M059J (cell line): ENCODE measurements at places on chromosomes 4 and X.

DNA sequence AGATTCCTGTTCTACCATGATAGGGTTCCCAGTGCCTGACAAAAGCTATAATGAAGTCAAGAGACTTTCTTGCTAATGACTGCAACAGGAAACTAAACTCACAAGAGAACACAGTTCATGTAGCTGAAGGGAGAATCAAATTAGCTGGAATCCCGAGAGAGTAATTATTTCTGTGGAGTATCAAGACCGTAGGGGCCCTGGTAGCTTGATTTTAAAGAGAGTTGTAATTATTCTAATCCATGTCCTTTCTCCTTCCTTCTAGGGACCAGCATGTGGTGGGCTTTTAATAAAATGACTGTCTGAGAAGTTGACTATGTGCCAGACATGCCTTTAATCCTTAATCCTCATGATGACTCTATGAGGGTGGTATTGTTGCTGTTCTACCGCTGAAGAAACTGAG, 1.7 kb upstream of the TRPC5OS start:
- no peak for DNase-seq

GRCh38 chr4:121712001-121712651, 15.3 kb upstream of the ANXA5 start:
- DNase-seq = no peak

- DNase-seq = no peak
Measured at GRCh38 chrX:130228871-130229270, 39.8 kb downstream of the ZNF280C start.

DNA sequence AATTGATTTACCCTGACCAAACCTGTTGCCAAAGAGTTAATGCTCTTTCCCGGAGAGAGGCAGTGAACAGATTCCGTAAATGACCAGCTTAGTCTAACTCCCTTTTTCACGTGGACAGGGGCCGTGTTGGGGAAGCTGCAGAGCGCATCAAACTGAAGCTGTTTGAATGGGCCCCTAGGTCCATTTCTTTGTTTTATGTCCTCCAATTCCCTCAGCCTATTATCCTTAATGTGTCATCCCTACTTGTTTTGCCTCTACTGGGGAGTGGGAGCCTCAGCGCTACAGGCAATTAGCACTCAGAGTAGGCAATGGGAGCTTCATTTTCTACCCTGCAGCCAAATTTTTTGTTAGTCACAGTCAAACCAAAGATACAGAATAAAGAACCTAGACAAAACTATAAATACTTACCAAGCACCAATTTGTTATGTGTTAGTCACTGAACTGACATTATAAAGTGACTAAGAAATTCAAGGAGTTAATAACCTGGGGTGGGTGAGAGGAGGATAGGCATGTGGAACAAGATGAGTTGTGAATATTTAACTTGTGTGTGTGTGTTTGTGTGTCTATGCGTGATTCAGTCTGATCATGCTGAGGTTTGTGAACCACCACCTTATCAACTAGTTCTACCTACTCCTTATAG, 417.4 kb downstream of the PACRGL start:
- peak; percentile 79 for DNase-seq

GRCh38 chr4:6576512-6576911, 1.5 kb downstream of the MAN2B2 start:
- no peak for DNase-seq

DNA sequence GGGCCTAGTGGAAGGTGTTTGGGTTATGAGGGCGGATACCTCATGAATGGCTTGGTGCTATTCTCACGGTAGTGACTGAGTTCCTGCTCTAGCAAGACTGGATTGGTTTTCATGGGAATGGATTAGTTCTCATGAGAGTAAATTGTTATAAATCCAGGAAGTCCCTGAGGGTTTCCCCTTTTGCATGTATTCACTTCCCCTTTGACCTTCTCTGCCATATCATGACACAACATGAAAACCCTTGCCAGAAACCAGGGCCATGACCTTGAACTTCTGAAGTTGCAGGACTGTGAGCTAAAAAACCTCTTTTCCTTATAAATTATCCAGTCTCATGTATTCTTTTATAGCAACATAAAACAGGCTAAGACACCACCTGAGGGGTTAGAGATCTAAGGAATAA, 529.7 kb upstream of the RPS6KA3 start:
- no peak for DNase-seq

GRCh38 chr4:148060264-148061140, 328.6 kb downstream of the ARHGAP10 start:
- no peak for DNase-seq

- DNase-seq = no peak
Measured at GRCh38 chr4:45183905-45184304, 457.5 kb upstream of the GNPDA2 start.

DNA sequence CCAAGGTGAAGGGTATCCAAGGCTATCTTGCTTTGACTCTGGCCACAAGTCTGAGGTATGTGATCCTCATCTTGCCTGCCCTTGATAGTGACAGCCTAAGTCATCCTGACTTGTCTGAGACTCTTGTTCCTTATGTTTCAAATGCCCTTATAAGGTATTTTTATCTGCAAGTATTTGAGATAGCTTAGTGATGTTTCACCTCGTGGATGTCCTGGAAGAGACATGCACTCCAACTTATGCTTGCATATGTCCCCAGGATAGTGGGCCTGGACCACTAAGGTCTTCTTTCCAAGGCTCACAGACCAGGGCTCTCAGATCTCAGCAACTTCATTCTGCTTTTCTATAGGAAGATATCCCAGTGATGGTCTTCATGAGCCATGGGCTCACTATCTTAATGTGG, 120.5 kb upstream of the WDR1 start:
- DNase-seq = no peak

GRCh38 chr4:105572296-105572695, 19.9 kb downstream of the ARHGEF38 start:
- DNase-seq = no peak

DNA sequence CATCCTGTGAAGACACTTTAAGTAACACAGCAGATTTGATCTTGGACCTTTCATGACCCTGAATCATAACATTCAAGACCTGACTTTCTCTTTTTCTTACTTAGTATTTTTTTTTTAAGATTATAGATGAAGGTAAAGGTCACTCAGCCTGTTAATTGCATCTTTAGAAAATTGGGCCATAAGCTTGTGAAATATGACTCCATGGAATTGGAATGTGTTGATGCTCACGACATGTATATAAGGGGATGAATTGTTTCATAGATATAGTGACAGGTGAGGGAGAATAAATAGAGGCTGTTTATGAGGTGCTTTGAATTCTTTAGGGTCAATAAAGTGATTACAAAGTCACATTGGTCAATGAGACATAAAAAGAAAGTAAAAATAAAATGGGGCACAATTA, 27.7 kb upstream of the HS3ST1 start:
- no peak for DNase-seq

GRCh38 chr4:154854362-154854761, 73.3 kb downstream of the RBM46 start:
- peak; percentile 7 for DNase-seq

DNA sequence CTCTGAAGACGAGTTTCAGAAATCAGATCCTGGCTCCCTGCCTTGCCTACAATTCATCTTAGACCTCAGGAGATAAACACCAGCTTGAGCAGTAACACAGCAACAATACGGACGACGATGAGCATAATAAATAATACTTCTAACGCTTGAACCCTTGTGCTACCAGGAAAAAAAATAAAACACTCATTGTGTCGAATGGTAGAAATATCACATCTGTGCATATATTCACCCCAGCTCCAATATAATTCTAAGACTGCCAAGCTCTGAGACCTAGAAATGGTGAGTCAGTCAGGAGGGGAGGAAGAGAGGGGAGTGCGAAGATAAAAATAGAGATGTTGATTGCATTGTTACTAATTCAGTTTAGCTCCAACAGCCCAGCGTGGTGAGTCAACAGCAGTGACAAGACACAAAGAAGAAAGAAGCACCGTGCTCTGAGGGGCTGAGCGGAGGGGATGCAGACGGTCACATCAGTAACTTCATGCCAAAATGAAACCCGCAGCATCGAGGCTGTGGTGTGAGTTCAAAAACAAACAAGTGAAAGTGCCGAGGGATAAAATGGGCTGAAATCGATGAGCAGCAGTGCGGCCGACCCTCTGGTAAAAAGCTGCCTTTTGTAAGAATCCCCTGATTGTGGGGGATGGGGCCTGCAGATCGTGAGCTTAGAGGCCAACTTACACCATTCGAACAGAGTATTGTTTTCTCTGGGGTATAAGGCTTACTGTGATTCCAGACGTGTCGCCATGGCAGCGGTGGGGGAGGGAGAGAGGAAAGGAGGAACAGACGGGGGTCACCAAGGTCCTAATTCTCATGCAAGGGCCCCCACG, 150.4 kb downstream of the MGST2 start:
- DNase-seq = peak; percentile 77

DNA sequence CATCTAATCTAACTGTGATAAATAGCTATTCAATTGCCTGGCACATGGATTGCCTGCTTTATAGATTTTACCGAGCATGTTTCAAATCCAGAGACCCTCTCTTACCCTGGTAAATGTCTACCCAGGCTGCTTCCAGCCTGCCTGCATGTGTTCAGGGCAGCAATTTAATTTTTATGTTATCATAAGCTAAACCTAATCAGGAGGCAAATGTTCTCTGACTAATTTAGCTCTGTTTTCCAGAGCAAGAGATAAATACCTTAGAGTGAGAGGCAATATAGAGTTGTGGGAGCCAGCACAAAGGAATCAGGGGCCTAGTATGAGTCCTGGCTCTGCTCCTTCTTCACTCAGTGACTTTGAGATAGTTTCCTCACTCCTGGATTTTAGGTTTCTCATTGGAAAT, 37.7 kb downstream of the PARM1 start:
- no peak for DNase-seq

DNA sequence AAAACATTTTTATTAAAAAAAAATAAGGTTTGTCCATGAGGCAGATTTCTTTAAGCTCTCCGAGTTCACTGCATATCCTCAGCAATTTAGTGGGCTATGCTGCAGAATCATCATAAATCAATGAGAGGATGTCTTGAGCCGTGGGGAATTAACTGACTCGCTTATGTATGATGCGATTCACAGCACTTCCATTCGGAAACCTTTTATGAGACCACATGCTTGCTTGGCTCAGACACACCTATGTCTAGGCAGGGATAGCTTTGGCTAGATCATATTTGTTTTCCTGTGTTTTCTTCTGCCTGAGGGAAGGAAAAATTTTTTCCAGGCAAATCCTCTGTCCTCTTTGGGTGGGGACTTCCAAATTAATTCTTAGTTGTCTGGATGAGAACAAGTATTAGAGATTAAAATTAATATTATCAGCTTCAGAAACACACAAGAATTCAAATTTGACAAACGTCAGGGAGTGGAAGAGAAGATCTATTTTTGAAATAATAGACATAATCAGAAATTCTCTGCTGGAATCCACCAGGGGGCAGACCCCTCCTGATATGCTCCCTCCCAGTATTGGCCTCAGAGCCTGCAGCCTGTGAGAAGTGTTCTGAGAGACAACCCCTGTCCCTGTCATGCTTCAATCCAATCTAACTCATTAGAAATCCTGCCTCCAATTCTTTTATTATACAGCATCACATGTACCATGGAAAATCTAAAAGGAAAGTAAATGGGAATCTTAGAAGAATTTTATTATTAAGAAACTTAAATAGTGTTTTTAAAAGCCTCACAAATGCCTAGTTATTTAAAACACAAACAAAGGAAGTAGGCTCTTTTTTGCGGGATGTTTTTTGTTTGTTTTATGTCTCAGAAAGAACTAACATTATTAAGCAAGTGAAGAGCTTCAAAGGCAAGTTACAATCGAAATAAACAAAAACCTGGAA, 345.1 kb upstream of the TACR3 start:
- DNase-seq = peak; percentile 3

GRCh38 chrX:85243761-85244449, at the start of the genes SATL1 and ZNF711:
SATL1 (minus strand) TSS chrX:85243779; CDS start chrX:85108968, 134,811 bp downstream.
ZNF711 (plus strand) TSS chrX:85243991; CDS start chrX:85247573, 3,582 bp downstream.
- peak; percentile 27 for DNase-seq

- no peak for DNase-seq
Measured at GRCh38 chrX:141969706-141970105, 66.0 kb downstream of the MAGEC1 start.

- DNase-seq = peak; percentile 85
Measured at GRCh38 chr4:112416464-112416863, 99.5 kb downstream of the NEUROG2 start.

DNA sequence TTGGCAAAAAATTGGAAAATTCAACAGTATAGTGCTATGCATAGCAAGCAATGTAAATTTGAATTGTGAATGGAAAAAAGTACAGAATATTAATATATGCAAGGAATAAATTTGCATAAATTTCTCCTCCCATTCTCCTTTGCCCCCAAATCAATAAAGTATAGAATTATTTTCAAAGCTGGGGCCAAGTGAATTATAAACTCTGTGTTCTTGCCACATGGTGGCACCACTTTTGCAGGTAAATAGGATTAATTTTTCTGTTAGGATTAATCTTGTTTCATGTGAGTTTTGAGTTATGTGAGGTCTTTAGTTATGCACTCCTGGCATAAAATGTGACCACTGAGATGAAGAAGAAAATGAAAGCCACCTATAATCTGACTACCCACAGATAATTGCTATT, 19.9 kb downstream of the COPS4 start:
- DNase-seq = peak; percentile 24

- peak; percentile 54 for DNase-seq
Measured at GRCh38 chrX:67543818-67544217, at the start of gene AR. AR (plus strand) TSS chrX:67544021; CDS start chrX:67545147, 1,126 bp downstream.

GRCh38 chrX:70481471-70482270, 37.0 kb downstream of the DLG3 start:
- peak; percentile 18 for DNase-seq

DNA sequence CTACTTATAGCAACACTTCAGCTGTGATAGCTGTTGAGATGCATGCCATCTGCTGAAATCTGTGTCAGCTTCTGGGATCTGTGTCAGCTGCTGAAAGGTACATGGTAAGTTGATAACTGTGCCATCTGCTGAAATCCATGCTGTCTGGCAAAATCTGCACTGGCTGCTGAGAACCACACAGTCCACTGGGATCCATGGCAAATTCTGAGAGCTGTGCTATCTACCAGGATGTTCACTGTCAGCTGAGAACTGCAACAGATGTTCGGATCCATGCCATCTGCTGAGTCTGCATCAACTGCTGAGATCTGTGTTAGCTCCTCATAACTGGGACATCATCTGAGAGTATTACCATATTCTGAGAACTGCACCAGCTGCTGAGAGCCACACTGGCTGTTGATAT, 430.5 kb upstream of the POU3F4 start:
- no peak for DNase-seq

- no peak for DNase-seq
Measured at GRCh38 chr4:52477191-52477780, 181.8 kb downstream of the USP46 start.

GRCh38 chrX:3345281-3346191, 916 bp downstream of the MXRA5 start:
- peak; percentile 82 for DNase-seq

- DNase-seq = no peak
Measured at GRCh38 chr4:148226341-148226740, 215.9 kb downstream of the NR3C2 start.
